ENCODE measurements at places on chromosomes 1 and 21. TPM values are rescaled to one million over a fixed set of nuclear protein-coding genes. Genes with fewer than 3 reads are reported as not detected.

RBM11 gene
- 8.3 TPM for total RNA-seq

- H3K27me3 ChIP-seq: no peaks in the 10 kb centered on the region
- DNase-seq: no peak
- H3K27ac ChIP-seq: no peak overlapping the region
- no peak overlapping the region for H3K4me3 ChIP-seq
- H3K36me3 ChIP-seq: 0 out of 2 replicates have a peak, but pooled peaks cover 8% of the 10 kb centered on the region
These were observed 2217.1 kb downstream of the NCAM2 start for GRCh38 chr21:23215261-23215660.

GRCh38 chr1:3476666-3477065 lies 22.2 kb downstream of the ARHGEF16 start:
- H3K27me3 ChIP-seq: no peaks in the 10 kb centered on the region
- no peaks in the 10 kb centered on the region for H3K36me3 ChIP-seq
- H3K4me3 ChIP-seq: no peak overlapping the region

- no peak overlapping the region for H3K4me3 ChIP-seq
- DNase-seq: no peak
- H3K36me3 ChIP-seq: peaks cover 16% of the 10 kb centered on the region
- H3K4me1 ChIP-seq: no peaks in the 10 kb centered on the region
These were observed 35.2 kb upstream of the PIGV start for GRCh38 chr1:26752519-26752918.

- no peak overlapping the region for H3K27ac ChIP-seq
- no peak for DNase-seq
- H3K4me1 ChIP-seq: no peaks in the 10 kb centered on the region
- no peaks in the 10 kb centered on the region for H3K27me3 ChIP-seq
- H3K4me3 ChIP-seq: no peak overlapping the region
These were observed 8.3 kb upstream of the SH2D5 start for GRCh38 chr1:20740781-20741180.

DNA sequence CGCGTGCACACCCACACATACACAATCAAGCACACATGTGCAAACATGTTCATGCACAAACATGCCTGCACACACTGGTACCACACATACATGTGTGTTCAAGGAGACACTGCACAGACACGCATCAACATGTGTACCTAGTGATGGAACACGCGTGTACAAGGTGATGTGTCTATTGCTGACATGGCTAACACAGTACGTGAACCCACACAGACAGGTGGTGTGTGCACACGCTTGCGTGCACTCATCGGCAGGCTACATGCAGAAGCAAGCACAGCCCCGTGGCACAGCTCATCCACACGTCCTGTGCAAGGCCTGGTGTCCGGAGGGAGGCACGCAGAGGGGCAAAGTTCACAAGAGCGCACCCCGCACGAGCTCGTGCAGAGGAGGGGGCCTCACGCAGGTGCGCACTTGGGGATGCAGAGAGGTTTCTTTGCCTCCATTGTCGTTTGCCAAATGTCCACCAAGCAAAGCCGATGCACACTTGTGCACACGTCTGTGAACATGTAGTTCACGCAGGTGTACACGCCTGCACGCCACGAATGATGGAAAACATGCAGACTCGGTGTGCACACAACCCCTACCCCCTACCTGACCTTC lies 969 bp downstream of the ACAP3 start:
- H3K27me3 ChIP-seq: no peaks in the 10 kb centered on the region
- no peak overlapping the region for H3K27ac ChIP-seq
- H3K4me1 ChIP-seq: peaks cover 7% of the 10 kb centered on the region
- no peak for DNase-seq
- no peaks in the 10 kb centered on the region for H3K36me3 ChIP-seq
- H3K4me3 ChIP-seq: peak overlapping the region; percentile 90

- H3K4me3 ChIP-seq: no peak overlapping the region
- peaks cover 2% of the 10 kb centered on the region for H3K4me1 ChIP-seq
- DNase-seq: no peak
- no peaks in the 10 kb centered on the region for H3K27me3 ChIP-seq
- no peaks in the 10 kb centered on the region for H3K36me3 ChIP-seq
- no peak overlapping the region for H3K27ac ChIP-seq
These were observed 77.5 kb downstream of the PHTF1 start for GRCh38 chr1:113681596-113682337.

DNA sequence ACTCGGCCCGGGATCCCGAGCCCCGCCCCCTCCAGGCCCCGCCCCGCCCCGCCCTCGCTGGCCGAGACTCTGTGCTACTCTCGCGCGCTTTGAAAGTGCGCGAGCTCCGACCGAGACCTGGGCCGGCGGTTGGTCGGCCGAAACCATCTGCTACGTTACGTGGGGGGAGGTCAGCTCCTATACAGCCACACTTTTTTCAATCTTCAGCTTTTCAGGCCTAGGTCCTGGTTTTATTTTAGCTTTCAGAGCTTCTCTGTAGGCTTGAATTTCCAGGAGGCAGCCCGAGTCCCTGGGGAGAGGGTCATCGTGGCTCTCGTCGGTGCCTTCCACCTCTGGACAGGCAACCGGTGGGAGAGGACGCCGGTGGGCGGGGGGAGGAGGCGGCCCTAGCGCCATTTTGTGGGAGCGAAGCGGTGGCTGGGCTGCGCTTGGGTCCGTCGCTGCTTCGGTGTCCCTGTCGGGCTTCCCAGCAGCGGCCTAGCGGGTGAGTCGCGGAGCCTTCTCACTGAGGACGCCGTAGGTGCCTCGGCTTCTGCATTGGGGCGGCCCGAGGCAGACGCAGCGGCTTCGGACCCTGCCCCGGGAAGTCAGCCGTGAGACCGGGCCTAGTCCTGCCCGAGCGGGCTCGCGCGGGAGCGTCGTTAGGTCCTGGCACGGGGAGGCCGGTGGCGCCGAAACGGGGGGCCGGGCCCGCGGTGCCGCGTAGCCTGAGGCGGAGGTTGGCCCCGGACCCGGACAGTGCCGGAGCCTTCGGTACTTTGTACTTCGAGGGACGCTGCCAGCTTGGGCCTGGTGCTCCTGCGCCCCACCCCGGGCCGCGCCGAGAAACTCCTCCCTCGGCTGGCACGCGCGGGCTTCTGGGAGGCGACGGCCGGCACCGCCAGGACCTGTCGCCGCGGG lies at the start of gene TARDBP:
Gene TARDBP (plus strand): TSS at position 395 of the 900 bp plus-strand sequence. CDS start 1,074 bp downstream, outside the sequence.
- H3K4me3 ChIP-seq: peak within 1 kb of the TSS; percentile 99
- peak; percentile 92 for DNase-seq
- peaks cover 15% of the 10 kb centered on the region for H3K4me1 ChIP-seq
- peaks cover 44% of the 10 kb centered on the region for H3K36me3 ChIP-seq
- no peaks in the 10 kb centered on the region for H3K27me3 ChIP-seq

SPRR1B gene
- total RNA-seq: not detected

- no peak overlapping the region for H3K4me3 ChIP-seq
- peak overlapping the region; percentile 87 for H3K27ac ChIP-seq
- peaks cover 61% of the 10 kb centered on the region for H3K36me3 ChIP-seq
- H3K4me1 ChIP-seq: no peaks in the 10 kb centered on the region
- DNase-seq: peak; percentile 72
These were observed 10.6 kb upstream of the NADK start for GRCh38 chr1:1788646-1789431.

DNA sequence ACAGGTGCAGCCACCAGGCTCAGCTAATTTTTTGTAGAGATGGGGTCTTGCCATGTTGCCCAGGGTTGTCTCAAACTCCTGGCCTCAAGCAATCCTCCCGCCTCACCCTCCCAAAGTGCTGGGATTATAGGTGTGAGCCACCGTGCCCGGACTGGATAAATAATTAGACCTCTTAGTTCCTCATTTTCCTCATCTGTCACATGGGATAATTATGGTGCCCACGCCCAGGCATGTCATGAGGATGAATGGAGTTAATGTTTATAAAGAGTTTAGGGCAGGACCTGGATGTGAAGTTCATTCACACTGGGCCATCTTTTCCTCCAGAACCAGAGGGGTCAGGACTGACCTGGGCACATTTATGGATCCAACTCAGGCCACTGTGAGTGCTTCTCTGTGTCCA lies 23.7 kb downstream of the PADI3 start:
- H3K4me3 ChIP-seq: no peak overlapping the region
- no peaks in the 10 kb centered on the region for H3K36me3 ChIP-seq
- no peaks in the 10 kb centered on the region for H3K27me3 ChIP-seq

SNIP1 gene
- 13.3 TPM for total RNA-seq

DNA sequence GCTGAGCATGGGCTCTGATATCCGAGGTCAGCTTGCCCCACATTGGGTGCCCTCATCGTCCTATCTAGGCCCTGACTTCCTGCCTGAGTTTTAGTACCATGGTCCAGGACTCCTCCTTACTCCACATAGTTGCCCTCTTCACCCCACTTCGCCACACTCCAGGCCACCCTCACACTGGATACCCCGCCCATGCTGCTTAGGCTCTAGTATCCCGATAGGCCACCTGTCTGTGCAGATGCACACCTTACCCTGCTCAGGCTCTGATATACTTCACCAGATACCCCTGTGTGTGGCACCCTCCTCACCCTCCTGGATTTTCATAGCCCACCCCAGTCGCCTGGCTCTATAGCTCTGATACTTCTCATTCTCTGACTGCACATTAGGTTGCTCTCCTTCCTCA lies 145.5 kb upstream of the SERTAD4 start:
- H3K27ac ChIP-seq: no peak overlapping the region
- H3K27me3 ChIP-seq: no peaks in the 10 kb centered on the region
- no peak for DNase-seq
- H3K4me3 ChIP-seq: no peak overlapping the region
- H3K36me3 ChIP-seq: no peaks in the 10 kb centered on the region

TTLL10 gene
- total RNA-seq: 0.45 TPM

NTMT2 gene
- total RNA-seq: not detected

DNA sequence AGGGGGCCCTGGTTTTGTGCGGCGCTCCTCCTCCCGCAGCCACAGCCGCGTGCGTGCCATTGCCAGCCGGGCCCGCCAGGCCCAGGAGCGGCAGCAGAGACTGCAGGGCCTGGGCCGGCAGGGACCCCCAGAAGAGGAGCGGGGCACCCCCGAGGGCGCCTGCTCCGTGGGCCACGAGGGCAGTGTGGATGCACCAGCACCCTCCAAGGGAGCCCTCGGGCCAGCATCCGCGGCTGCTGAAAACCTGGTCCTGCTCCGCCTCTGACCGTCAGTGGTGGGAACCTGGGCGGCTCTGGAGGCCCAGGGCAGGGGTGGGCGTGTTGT lies 21.5 kb downstream of the PANK4 start:
- no peak overlapping the region for H3K4me3 ChIP-seq
- no peaks in the 10 kb centered on the region for H3K27me3 ChIP-seq
- H3K4me1 ChIP-seq: no peaks in the 10 kb centered on the region
- H3K27ac ChIP-seq: no peak overlapping the region
- DNase-seq: no peak

- no peaks in the 10 kb centered on the region for H3K27me3 ChIP-seq
- H3K36me3 ChIP-seq: no peaks in the 10 kb centered on the region
- no peak overlapping the region for H3K4me3 ChIP-seq
- H3K4me1 ChIP-seq: no peaks in the 10 kb centered on the region
- no peak overlapping the region for H3K27ac ChIP-seq
These were observed 107.6 kb downstream of the CCDC185 start for GRCh38 chr1:223500560-223501425.

SIPA1L2 gene
- total RNA-seq: 12.0 TPM

DNA sequence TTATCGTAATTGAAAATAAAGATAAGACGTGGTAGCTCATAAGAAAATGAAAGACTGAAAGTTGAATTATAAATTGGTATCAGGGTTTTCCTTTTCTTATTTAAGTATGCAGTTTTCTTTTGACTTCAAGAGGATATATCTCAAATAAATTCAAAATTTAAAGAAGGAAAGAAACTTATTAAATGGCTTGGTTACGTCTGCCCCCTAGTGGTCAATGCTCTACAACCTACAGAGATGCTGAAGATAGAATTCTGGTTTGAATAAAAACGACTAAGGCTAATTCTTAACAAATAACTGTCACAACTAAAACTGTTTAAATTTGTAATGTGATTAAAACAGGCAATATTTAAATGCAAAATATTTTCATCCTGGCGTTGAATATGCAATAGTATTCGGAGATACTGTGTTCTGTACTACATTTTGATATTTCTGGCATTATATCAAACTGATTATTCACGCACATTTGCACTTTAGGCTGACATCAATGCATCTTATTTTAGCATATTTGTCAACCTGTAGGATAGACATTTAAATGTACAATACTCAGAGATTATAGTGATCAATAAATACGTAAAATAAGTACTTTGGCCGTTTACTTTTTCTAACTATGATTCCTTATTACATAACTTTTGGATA lies 26.8 kb downstream of the IFI44 start:
- no peaks in the 10 kb centered on the region for H3K36me3 ChIP-seq
- H3K27ac ChIP-seq: no peak overlapping the region
- H3K4me3 ChIP-seq: no peak overlapping the region
- no peaks in the 10 kb centered on the region for H3K4me1 ChIP-seq
- DNase-seq: peak; percentile 81

- H3K27me3 ChIP-seq: no peaks in the 10 kb centered on the region
- no peak overlapping the region for H3K4me3 ChIP-seq
- peaks cover 36% of the 10 kb centered on the region for H3K4me1 ChIP-seq
- peak overlapping the region; percentile 3 for H3K27ac ChIP-seq
These were observed 44.1 kb downstream of the GPR3 start for GRCh38 chr1:27436204-27437159.
